ENCODE measurements at places on chromosomes 13 and 19. TPM values are rescaled to one million over a fixed set of nuclear protein-coding genes. Genes with fewer than 3 reads are reported as not detected.

- no peak for DNase-seq
Observed at GRCh38 chr19:54335164-54335563, 3.8 kb downstream of the LILRA4 start.

Gene ZNF99
- 1.0 TPM for polyA plus RNA-seq

- no peak for DNase-seq
Observed at GRCh38 chr13:33316890-33317289, 31.3 kb upstream of the STARD13 start.

DNA sequence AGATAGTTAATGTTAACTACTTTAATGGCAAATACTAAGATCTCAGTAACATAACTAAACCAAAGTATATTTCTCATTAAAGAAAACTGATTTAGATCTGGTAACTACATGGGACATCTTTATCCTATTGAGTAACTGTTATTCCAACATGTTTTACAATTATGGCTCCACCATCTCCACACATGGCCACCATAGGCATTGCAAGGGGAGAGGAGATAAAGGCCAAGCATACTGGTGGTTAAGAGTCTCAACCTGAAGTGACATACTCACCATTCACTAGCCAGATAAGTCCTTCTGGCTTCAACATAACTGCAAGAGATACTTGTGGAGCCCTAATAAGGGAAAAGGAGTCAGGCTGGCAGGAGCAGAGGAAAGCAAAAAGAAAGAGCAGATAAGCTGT is 1586.4 kb upstream of the SPRY2 start:
- no peak for DNase-seq

Gene ODAD3
- 2.0 TPM for polyA plus RNA-seq

DNA sequence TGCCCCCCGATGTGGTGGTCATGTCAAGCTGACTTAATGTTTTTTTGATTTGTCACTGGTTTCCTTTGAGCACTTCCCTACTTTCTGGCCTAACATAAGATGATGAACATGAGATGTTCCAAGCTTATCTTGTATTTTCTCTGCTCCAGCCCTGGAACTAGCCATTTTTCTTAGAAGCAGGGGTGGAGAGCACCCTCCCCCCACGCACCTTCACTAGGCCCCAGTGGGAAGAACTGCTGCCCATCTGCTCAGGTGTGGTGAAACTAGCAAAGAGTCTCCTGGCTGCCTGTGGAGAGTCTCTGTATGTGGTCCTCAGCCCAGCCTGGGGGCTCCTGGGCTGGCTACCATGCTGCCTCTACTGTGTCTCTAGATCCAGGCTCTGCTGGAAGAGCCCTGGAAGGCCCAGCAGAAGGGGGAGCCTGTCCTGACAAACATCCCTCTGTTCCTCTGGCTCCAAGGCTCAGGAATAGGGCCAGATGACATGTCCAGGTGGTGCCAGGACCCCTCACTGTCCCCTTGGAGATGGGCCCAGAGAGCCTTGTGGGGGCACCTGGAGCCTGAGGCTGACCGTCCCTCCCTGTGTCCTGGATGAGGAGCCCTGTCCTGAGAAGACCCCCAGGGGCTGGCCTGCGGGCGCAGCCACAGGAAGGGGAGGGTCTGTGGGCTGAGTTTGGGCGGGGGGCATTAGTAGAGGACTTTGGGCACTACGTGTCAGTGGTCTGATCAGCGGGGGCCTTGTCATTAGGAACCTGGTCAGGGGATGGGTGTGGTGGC is 4.8 kb upstream of the ZNF14 start:
- DNase-seq, result no peak

DNA sequence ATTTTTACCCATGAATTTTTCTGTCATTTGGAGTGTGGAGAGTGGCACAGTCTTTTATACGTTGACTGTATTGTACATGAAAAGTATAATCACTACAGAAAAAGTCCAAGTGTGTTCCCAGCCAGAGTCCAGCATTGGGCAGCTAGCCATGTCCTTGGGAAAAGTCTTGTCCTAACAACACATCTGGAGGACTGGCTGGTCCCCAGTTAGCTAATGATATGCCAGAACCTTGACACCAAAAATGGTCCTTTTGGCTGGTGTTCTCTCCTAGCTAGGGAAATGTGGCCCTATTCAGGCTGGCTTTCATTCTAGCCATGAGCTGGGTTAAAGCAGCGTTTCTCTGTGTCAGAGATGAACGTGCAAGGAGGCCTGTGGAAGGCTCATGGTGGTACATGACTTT is 98.9 kb downstream of the ESD start:
- DNase-seq, result no peak

GRCh38 chr13:50494138-50494537 is 349.4 kb downstream of the DLEU7 start:
- DNase-seq, result no peak

- DNase-seq, result no peak
Observed at GRCh38 chr13:100789968-100790367, 115.4 kb upstream of the TMTC4 start.

Gene OVOL3
- polyA plus RNA-seq, result not detected

Gene FCER2
- polyA plus RNA-seq, result 0.45 TPM

Gene UBE2S
- 40.1 TPM for polyA plus RNA-seq

Gene OR10H1
- 0.05 TPM for polyA plus RNA-seq

DNA sequence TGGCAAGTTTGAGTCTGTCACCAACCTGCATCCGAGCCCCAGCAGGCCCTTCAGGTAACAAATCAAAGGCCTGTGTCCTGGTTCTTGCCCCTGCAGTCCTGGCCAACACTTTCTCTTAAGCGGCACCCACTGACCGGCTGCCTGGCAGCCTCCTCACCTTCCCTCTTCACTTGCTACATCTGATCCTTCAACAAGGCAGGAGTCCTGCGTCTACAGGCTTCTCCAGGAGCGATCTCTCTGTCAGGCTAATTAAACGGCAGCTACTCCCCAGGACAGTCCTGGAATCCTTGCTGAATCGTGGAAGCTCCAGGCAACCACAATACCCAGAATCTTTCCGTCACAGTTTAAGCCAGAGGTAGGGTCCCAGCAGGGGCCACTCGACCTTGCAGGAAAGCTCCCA is 41.1 kb upstream of the GAS6 start:
- DNase-seq, result no peak

DNA sequence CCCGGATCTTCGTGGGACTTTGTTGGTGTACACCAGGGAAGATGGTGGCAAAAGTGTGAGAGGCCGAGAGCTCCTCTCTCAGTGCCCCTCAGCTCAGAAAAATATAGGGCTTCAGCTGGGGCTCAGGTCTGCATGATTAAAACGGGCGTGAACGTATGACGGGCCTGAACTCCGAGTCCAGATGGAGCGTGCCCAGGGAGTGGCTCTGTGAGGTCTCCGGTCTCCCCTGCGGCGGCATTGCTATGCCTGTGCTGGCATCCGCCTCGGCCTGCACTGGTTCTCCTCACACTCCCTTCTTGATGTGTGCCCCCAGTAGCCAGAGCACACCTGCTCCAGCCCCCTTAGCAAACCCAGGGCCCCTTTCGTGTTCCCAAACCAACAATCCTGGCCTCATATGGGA is 82.0 kb downstream of the TEX29 start:
- DNase-seq, result no peak

Gene TMPRSS9
- polyA plus RNA-seq, result 0.35 TPM

Gene OLFM4
- polyA plus RNA-seq, result 0.41 TPM

DNA sequence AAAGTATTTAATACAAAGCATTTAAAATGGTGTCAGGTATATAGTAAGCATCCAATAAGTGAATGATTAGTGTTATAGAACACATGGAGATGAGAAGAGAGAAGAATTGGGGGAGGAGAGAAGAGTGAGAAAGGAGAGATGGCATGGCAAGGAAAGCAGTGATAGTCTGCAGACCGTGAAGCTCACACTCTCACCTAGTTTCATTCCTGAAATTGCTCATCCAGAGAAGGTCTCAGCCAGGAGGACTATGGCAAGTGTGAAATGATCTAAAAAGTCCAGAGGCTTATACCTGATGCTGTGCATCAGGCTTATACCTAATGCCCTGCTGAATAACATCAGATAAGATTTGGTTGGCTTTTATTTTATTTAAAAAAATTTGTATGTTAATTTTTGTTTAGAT is 351.6 kb upstream of the KLF12 start:
- DNase-seq, result no peak

Gene RETN
- 0.87 TPM for polyA plus RNA-seq

- no peak for DNase-seq
Observed at GRCh38 chr13:45628094-45628493, 12.6 kb upstream of the ERICH6B start.

GRCh38 chr19:43534305-43534815 is 1.4 kb downstream of the ZNF575 start:
- DNase-seq, result no peak

DNA sequence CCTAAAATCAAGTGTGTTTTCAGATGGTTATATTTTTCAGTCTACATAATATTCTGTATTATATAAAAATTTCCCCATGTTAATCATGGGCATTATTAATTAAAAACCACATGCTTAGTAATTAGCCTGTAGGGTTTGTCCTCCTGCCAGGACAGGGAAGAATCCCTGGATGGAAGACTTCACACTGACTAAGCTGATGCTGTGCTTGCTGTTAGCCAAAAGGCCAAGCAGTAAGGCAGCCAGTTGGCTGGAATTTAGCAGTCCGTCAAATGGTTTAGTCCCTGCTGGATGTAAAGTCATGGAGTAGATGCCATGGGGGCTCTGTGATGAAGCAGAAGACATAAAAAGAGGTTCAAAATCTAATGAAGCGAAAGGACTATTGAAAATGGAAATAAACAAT is 168.0 kb upstream of the OBI1 start:
- DNase-seq, result no peak

Gene PSG7
- not detected for polyA plus RNA-seq

DNA sequence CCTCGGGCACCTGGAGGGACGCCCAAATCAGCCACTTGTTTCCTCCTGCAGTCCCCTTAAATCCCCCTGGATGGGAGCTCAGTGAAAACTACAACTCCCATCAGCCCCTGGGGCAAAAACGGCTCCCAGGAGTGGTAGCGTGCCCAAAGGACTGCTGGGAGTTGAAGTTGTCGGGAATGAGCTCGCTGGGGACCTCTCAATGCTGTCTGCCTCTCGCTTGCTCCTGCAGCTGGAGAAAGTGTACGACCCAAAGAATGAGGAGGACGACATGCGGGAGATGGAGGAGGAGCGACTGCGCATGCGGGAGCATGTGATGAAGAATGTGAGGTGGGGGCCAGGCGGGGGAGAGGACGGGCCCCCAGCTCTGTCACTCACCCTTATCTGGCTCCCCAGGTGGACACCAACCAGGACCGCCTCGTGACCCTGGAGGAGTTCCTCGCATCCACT is 14.7 kb upstream of the DHDH start:
- no peak for DNase-seq

- peak; percentile 20 for DNase-seq
Observed at GRCh38 chr19:47391510-47392223, 27.7 kb downstream of the MEIS3 start.

Gene CCL25
- 0.22 TPM for polyA plus RNA-seq

GRCh38 chr13:85255978-85256377 is 543.2 kb downstream of the SLITRK6 start:
- DNase-seq, result no peak

- no peak for DNase-seq
Observed at GRCh38 chr13:71056581-71056980, 810.4 kb downstream of the DACH1 start.

Gene MAG
- polyA plus RNA-seq, result 5.3 TPM

DNA sequence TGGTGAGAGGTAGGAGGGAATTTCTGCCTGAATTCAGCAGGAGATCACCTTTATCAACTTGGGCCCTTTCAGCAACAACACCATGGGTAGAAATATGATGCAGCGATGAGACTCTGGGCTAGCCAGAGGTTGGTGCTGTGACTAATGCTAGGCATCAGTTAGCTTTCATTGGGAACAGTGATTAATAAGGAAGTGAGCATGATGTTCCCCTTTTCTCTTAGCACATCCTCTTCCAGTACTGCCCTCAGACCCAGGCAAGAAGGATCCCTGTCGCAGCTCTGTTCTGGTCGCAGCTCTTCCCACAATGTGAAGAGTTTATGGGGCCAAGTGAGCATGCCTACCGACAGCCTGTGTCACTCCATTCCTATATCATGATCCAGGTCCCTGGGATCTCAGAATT is 100.5 kb downstream of the FLT1 start:
- DNase-seq, result no peak

DNA sequence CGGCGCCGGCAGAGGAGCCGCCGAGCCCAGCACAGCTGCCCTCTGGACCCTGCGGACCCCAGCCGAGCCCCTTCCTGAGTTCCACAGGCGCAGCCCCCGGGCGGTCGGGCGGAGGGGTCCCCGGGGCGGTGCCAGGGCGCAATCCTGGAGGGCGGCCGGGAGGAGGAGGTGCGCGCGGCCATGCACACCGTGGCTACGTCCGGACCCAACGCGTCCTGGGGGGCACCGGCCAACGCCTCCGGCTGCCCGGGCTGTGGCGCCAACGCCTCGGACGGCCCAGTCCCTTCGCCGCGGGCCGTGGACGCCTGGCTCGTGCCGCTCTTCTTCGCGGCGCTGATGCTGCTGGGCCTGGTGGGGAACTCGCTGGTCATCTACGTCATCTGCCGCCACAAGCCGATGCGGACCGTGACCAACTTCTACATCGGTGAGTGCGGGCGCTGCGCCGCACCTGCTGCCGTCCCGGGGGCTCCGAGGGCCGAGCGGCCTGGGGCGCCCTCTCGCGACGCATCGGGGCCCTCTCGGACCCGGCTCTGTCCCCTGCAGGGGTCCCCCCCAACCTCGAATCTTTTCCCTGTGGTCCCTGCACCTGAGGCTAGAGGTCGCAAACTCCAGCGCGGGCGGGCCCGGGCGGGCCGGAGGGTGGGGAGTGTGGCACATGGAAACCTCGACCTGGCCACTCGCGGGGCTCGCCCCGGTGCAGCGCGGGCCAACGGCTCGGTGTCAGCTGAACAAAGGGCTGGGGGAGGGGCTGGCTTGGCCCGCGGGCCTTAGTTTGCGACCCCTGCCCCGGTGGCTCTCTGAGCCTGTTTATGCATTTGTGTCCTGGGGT is at the start of gene KISS1R:
Gene KISS1R, plus strand, starts transcription at position 11 of the 829 bp plus-strand sequence. Its CDS starts 170 bp downstream, at position 181.
- no peak for DNase-seq

DNA sequence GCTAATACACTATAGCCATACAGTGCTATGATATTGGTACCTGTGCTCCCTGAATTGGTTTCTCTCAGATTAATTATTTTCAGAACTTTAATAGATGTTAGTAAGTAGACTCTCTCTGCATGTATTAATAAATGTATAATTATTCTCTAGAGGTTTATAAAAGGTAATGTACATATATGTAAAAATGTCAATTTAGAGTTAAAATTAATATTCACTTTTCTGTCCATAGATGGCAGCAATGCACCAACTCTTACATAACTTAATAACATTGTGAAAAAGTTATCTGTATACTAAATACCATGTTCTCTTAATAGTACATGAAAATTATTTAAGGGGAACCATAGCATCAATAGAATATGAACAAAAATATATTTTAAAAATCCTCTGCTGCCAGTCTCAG is 515.0 kb upstream of the KLHL1 start:
- DNase-seq, result no peak

Gene COL5A3
- polyA plus RNA-seq, result 0.92 TPM

GRCh38 chr13:47004540-47004939 is 107.7 kb upstream of the HTR2A start:
- no peak for DNase-seq

DNA sequence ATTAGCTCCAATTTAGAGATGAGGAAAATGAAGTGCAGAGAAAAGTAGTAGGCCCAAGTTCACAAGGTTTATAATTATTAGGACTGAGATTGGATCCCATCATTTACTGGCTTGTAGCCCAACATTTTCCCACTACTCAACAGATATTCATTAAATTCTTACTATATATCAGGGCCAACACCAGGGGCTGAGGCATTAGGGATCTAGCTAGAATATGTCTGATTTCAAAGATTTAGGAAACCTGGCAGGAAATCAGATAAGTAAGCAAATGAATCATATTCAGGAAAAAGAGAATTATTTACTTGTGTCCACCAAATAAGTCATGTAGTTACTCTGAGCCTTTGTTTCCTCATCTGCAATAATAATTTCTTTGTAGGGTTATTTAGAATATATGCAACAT is 94.3 kb downstream of the OXGR1 start:
- no peak for DNase-seq
